Hematopoietic multipotent progenitor cell treated with erythropoietin and hydrocortisone succinate and interleukin-3 and kit ligand, for 4 days (in vitro differentiated cells): ENCODE measurements at places on chromosomes 1 and 21.

- peak; percentile 44 for DNase-seq
Measured at GRCh38 chr1:36864182-36864822, 170.0 kb downstream of the GRIK3 start.

GRCh38 chr1:23473037-23473800 lies 10.8 kb downstream of the ASAP3 start:
- DNase-seq = no peak

DNA sequence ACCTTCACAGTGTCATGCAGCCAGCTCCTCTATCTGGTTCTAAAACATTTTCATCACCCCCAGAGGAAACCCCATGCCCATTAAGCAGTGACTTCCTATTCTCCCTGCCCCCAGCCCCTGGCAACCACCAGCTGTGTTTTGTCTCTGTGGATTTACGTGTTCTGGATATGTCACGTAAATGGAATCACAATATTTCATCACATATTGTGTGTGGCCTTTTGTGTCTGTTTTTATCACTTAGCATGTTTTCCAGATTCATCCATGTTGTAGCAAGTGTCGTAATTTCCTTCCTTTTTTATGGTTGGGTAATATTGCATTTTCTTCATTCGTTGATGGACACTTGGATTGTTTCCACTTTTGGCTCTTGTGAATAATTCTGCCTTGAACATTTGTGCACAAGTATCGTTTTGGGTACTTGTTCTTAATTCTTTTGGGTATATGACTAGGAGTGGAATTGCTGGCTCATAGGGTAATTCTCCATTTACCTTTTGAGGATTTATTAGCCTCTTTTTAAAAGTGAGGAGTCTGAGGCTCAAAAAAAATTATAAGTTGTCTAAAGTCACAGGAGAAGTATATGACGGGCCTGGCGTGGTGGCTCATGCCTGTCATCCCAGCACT lies 127.0 kb downstream of the MRPS6 start:
- DNase-seq = peak; percentile 55

DNA sequence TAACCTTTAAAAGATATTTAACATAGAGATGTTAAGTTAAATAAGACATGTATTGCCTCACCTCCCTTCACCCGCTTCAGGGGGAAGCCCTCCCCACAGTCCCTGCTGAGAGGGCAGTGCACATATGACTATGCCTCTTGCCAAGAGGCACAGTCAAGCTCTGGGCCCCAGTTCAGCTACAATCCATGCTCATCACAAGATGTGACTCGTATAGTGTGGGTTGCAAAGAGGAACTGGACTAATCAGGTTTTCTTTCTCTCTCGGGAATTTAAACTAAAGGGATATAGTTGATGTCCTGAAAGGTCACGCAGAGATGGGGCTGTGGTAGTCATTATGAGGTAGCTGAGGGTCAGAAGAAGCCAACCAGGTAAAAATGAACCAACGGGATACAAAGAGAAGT lies 35.6 kb downstream of the LYST start:
- DNase-seq = peak; percentile 32

DNA sequence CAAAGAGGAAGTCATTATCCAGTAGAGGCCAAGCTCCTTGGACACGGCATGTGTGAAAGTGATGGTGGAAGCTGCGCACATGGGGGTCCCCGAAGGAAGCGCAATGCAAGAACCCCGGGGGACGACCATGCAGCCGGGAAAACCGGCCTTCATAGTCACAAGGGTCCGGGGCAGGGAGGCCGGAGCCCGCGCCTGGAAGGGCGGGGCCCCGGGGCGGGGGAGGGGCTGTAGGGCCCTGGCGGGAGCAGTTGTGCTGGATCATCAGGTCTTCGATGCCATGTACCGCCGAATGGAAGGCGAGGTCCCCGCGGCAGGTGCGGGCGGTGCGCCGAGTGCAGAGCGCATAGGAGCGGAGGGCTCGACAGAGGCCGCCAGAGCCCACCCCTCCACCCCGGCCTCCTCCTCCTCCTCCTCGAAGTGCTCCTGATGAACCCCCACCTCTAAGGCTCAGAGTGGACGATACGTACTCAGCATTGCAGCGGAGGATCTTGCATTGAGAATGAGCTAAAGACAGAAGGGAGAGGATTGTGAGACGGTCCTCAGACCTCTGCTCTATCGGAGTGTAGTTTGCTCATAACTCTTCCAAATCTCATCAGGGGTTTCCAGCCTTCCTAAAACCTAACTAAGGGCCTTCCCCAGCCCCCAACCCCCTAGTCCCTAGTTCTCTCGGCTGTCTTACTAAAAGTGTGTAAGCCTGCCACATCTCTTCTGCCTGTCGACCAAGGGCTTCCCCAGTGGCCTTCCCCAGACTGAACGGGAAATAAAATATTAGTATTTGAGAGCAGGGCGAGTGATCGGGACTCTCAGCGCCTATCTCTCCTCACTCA lies 2.1 kb downstream of the HJV start:
- DNase-seq = peak; percentile 22

DNA sequence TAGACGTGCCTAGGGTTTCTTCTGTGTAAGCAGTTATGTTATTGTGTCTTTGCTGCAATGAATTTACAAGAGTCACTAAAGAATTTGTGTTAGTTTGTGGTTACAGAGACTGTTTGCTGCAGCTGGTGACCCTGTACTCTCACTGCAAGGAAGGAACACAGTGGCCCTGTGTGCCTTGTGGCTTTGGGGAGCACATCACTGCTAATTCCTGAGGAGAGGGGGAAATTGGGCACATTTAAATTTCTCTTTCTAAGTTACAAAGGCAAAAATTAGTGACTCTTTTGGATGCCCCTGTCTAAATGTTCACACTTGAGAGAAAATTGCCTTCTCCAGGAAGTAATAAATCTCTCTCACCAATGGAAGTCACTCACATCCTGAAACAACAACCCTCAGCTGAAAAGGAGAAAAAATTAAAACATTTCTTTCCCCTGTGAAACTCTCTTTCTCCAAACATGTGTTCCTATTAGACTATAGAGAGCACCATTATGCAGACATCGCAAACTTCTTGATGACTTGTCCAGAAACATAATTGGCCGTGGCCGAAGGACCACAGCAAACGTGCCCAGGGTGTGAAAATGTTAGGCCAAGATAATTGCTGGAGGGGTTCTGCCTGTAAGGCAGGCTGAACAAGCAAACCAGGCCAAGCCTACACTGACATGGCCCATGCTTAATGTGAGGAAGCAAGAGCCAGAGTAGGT lies 32.3 kb upstream of the SPAG17 start:
- peak; percentile 40 for DNase-seq
